ENCODE measurements at places on chromosomes 5 and 9.

DNA sequence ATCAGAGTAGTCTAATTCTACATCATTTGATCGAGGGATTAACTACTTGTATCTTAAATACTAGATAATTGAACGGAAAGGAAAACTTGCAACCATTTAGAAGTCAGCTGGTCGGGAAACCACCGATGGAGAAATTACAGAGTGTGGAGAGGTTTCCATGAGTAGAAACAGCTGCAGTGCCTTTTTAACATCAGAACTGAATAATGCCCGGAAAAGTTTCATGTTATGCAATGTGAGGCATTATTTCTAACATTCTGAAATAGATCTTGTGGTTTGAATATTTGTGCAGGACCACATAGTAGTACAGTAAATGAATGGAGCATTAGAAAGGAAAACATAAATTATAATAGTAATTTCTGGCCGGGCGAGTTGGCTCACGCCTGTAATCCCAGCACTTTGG is 88.1 kb upstream of the RNF180 start:
- no peak for DNase-seq

DNA sequence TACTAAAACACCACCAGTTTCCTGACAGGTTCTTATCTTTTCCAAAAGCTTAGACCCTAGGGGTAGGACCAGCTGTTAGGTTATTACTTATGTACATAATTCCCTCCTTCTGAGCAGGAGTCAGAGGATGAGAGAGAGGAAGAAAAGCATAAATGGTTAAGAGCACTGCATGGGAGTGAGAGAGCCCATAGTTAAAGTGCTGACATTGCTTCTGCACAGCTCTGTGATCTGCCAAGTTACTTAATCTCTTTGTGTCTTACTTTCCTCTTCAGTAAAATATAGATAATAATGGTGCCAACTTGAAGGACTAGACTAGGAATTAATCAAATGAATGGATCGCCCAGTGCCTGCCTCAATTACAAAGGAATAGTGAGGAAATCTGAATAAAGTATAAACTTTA is 66.4 kb downstream of the NRG2 start:
- DNase-seq: no peak

DNA sequence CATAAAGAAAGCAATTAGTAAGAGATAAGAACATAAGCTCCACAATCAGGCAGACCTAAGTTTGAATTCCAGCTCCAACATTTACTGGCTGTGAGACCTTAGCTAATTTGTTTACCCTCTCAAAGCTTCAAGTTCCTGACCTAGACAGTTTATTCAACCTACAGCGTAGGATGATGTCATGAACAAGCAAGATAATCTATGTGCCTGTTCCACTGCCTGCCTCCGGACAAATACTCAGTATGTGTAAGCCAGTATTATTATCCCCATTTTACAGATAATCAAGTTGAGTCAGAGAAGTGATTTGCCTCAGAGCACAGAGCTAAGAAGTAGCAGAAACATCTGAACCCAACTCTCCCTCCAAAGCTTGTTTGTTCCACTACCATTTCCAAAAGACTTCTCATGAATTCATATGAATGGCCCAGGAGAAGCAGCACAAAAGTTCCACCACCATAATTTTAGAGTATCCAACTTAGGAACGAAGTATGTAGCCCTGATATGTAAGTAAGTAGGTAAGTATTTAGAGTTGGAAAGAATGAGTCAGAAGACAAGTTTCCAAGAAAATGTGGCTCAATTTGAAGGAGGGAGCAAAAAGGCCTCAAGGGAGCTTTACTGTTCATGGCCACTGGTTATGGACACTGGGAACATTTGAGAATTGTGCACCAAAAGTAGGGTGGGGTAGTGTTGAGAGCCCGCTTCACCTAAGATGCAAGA is 398.2 kb downstream of the NFIB start:
- DNase-seq: no peak

DNA sequence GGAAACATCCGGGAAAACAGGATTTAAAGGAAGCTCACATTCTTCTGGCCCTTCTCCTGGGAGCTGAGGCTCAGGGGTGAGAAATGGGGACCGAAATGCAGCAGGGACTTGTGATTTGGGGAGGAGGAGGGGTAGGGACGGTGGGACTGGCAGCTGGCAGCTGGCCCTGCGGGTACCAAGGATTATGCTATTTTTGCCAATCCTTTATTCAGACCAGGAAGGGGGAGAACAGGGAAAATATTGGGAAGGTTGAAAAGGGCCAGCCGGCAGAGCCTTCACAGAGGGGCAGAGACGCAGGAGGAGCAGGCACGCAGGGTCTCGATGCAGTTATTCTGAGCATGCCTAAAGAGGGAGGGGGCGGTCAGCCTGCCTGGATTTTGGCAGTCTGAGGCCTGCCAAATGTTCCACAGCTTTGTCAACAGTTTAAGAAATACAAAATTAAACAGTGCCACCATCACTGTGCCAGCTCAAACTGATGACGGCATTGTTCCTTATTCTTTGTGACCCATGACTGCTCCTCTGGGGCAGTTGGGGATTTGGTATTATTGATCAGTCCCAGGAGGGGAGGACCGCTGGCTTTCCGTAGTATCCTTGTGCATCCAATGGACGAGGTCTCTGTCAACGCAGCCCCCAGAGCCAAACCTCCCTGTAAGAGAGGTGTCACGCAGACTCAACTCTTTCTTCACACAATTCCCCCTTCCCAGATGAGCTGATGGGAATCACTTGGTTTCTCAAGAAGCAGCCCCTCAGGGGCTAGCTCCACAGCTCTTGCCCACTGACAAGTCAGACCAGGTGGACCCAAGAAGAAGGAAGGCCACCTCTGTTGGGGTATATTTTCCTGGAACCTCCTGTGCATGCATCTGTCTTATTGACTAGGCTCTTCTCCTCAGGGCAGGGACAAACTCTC is 553.3 kb downstream of the BNC2 start:
- no peak for DNase-seq

- DNase-seq: peak; percentile 42
Observed at GRCh38 chr5:138438724-138439476, at the start of gene REEP2. TSS of gene REEP2 (plus strand) at chr5:138439057. CDS start at chr5:138439209, 152 bp downstream.

DNA sequence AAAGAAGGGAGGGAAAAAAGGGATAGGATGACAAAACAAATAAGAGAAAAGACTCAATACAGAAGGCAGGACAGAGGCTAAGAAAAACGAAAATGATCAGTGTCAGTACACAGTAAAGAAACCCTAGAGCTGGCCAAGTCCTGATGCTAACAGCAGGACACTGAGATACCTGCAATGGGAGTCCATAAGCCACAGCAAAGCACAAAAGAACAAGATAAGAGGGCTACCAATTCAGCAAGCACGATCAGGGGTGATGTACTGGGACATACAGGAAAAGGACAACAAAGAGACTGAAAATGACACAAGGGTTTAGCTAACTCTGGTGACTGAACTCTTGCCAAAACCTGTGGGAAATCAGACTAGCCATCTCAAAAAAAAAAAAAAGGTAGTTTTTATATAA is 1072.6 kb upstream of the COX7C start:
- DNase-seq: no peak

DNA sequence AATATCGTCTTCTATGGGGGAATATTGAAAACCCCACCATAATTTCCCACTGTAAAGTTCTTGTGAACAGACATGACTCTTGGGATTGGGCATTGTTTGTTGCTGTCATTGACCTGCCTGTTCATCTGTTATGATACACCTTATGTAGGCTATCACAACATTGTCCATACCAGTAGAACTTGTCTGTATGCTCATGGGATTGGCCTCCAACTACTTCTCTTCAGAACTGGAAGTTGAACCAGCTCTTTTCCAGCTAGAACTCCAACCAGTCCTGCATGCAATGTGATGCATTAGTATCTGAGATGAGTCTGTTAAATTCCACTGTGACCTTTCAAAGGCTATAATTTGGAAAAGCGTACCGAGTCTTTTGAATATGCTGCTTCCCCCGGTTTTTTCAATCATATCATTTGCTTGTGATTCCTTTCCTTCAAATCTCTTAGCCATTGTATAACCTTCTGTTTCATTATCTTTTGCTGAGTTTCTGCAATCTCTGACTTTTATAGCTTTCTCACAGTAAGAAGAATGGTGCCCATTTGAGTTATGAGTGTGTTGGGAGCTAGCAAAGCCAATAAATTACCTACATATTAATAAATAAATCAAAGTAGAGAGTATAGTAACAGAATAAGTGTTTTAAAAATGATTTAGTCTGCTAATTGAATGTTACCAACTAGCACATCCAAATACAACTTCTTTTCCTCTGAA is 101.9 kb downstream of the PLK2 start:
- DNase-seq: no peak

- no peak for DNase-seq
Observed at GRCh38 chr5:131324303-131324702, 60.5 kb downstream of the CDC42SE2 start.

- DNase-seq: no peak
Observed at GRCh38 chr5:141753971-141754713, 72.1 kb upstream of the ARAP3 start.

DNA sequence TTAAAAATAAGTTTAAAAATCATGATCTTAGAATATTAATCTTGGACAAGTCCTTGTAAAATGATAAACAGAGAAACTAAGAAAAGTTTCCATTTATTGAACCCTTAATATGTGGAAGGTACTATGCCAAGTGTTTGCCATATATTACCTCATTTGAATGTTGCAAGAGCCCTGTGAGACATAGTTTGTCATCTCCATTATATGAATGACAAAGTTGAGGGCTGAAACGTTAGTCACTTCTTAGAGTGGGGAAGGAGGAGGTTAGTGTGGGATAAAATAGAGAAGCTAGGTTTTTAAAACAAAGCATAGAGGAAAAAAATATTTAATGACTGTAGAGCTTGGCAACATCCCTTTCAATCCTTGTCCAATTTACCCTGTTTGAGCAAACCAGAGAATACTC is 2.0 kb downstream of the TNC start:
- DNase-seq: no peak

- DNase-seq: no peak
Observed at GRCh38 chr5:14257995-14258403, 114.9 kb downstream of the TRIO start.

- DNase-seq: no peak
Observed at GRCh38 chr5:97085459-97086181, 56.8 kb downstream of the LIX1 start.

DNA sequence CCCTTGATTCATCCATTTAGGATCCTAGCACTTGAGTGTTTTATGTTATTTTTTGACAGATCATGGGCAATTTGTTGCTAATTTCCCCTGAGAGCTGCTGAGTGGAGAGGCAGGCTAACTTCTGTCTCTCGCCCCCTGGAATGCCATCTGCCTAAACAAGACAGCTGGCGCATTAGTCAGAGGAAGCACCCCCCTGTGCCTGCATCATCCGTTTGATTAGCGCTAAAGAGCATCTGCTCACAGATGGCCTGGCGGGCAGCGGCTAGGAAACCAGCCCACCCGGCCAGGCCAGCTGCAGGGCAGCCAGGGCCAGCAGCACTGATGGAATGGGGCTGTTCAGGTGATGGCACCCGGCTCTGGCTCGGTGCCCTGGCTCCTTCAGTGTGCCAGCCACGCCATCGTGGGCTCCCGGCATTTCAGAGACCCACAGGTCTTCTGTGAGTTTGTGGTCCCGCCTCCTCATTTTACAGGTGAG is 22.9 kb upstream of the ASS1 start:
- no peak for DNase-seq

DNA sequence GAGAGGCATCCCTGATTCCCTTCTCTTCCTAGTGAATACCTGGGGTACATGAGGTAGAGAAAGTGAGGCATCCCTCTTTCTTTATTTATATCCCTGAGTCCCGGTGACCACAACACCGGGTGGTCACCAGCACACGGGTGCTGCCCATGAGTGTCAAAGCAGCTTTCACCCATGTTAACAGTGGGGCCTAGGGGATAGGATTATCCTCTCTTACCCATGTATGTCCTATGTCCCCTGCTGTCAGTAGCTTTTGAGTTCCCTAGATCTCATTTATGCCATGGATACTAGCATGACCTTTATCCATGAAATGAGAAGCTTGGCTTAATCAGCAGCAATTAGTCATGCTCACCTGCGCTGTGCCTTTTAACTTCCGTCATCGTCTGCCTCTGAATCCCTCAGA is 71.4 kb downstream of the RGMB start:
- DNase-seq: no peak

DNA sequence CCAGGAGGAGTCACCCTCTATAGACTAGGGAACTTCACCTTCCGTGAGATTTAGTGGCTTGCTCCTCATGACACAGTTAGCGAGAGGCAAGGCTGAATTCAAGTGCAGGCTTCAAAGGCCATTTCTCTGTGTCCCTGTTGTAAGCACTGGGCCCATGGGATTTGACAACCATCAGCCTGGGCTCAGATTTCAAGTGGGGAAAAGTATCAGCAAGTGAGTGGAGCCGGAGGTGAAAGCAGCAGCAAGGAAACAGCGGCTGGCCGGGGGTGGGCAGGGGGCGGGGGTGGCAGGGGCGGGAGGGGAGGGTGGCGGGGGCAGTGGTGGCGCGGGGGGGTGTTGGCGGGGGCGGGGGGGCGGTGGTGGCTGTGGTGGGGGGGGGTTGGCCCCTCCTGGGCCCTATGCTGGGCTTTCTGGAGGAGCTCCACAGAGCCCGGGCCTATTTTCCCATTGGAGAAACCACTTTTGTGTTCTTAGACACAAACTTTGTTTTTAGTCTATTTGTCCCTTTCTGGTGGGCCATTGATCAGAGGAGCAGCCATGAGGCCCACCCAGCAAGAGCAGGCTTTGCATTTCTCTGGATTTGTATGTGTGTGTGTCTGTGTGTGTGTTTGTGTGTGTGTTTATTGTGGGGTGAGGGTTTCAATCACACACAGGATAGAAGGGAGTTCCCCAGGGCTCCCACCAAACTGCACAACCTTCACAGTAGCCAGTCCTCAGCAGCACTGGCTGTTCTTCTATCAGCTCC is 165.4 kb upstream of the RAI14 start:
- DNase-seq: peak; percentile 86

DNA sequence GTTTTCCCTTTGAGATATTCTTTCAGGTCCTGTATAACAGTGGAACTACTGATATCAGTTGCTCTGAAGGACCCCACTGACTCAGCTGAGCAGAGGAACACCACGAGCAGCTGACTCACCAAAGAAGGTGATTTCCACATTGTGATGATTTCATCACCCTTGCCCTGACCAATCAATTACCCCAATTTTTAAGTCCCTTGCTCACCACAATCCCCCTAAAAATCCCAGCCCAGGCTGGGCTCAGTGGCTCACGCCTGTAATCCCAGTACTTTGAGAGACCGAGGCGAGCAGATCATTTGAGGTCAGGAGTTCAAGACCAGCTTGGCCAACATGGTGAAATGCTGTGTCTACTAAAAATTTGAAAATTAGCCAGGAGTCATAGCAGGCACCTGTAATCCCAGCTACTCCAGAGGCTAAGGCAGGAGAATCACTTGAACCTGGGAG is 125.3 kb upstream of the ABCA1 start:
- no peak for DNase-seq

DNA sequence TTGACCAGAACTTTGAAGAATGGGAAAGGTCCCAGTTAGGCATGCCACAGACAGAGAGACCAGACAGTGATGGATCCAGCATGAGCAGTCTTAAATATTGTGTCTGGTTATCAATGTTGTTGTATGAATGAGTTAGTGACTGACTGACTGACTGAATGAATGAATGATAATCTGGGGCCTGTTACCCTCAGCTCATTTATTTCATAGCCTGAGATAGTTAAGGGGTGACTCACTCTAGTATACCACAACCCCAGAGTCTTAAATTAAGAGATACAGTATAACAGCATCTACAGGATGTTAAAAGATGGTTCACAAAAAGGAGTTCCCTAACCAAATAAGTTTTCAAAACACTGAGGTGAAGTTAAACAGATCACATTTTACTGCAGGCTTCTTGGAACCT is 133.5 kb downstream of the SGCD start:
- DNase-seq: no peak

Measured in NCI-H1930 (cell line).